A549 treated with AZD2906 at 1 μM for 4 hours (cell line): ENCODE measurements at places on chromosomes 16 and 17. TPM values are rescaled to one million over a fixed set of nuclear protein-coding genes. Genes with fewer than 3 reads are reported as not detected.

Gene TEKT3
- total RNA-seq, result 0.10 to 0.41 TPM (median 0.15 TPM) in 4 of 5 replicates, not detected in the other

Gene CIBAR2
- not detected in 5 replicates for total RNA-seq

Gene TAT
- 0.03 to 0.15 TPM (median 0.05 TPM) in 4 of 5 replicates, not detected in the other for total RNA-seq

Gene NT5C
- total RNA-seq, result 80.5 to 130 TPM (median 129 TPM) in 5 replicates

Gene DHRS7B
- 18.3 to 20.5 TPM (median 19.4 TPM) in 5 replicates for total RNA-seq

Gene YPEL3
- total RNA-seq, result 4.3 to 9.4 TPM (median 8.6 TPM) in 5 replicates

Gene HS3ST3A1
- 0.17 to 0.61 TPM (median 0.49 TPM) in 5 replicates for total RNA-seq

Gene TK2
- total RNA-seq, result 17.7 to 21.1 TPM (median 18.7 TPM) in 5 replicates

Gene PDILT
- not detected in 5 replicates for total RNA-seq

Gene TMEM235
- total RNA-seq, result not detected in 5 replicates

Gene KRTAP9-8
- not detected in 5 replicates for total RNA-seq

Gene BEAN1
- 5.0 to 6.7 TPM (median 5.7 TPM) in 5 replicates for total RNA-seq

Gene NPW
- total RNA-seq, result 0.65 to 1.4 TPM (median 0.88 TPM) in 5 replicates

Gene PIK3R6
- not detected in 5 replicates for total RNA-seq

Gene RNF112
- 0.14 to 0.67 TPM (median 0.51 TPM) in 5 replicates for total RNA-seq

Gene TEX14
- 0.22 to 0.33 TPM (median 0.32 TPM) in 5 replicates for total RNA-seq

Gene ODAD4
- total RNA-seq, result 1.1 to 1.6 TPM (median 1.2 TPM) in 5 replicates

Gene KCNG4
- not detected in 5 replicates for total RNA-seq

Gene PRSS8
- 1.2 to 1.8 TPM (median 1.4 TPM) in 5 replicates for total RNA-seq

Gene KRTAP17-1
- total RNA-seq, result not detected in 5 replicates

Gene RND2
- 0.13 to 0.27 TPM (median 0.14 TPM) in 5 replicates for total RNA-seq

Gene AATF
- 102 to 123 TPM (median 107 TPM) in 5 replicates for total RNA-seq

Gene NKD1
- total RNA-seq, result 0.20 to 0.65 TPM (median 0.30 TPM) in 5 replicates

Gene RPA1
- 56.9 to 77.7 TPM (median 69.1 TPM) in 5 replicates for total RNA-seq

Gene CACNG1
- 0.07 to 0.25 TPM (median 0.17 TPM) in 5 replicates for total RNA-seq

Gene KRT23
- 0.08 to 0.14 TPM (median 0.10 TPM) in 4 of 5 replicates, not detected in the other for total RNA-seq

Gene C17orf113
- total RNA-seq, result 0.55 to 0.85 TPM (median 0.81 TPM) in 5 replicates

Gene SCN4A
- 0.02 to 0.13 TPM (median 0.03 TPM) in 5 replicates for total RNA-seq

Gene CRHR1
- total RNA-seq, result 0.09 to 0.28 TPM (median 0.12 TPM) in 5 replicates

Gene C16orf86
- total RNA-seq, result 0.08 to 0.15 TPM (median 0.12 TPM) in 4 of 5 replicates, not detected in the other

Gene ASGR1
- 0.82 to 1.4 TPM (median 1.2 TPM) in 5 replicates for total RNA-seq

Gene CPNE7
- total RNA-seq, result 56.4 to 90.3 TPM (median 78.6 TPM) in 5 replicates

Gene PTX4
- 0.03 TPM in 1 of 5 replicates, not detected in the others for total RNA-seq

Gene KRTAP2-3
- 0.18 TPM in 1 of 5 replicates, not detected in the others for total RNA-seq

Gene TSNAXIP1
- 0.21 to 0.63 TPM (median 0.44 TPM) in 5 replicates for total RNA-seq

Gene TBC1D28
- total RNA-seq, result not detected in 5 replicates

Gene SLC5A2
- 0.20 to 0.40 TPM (median 0.23 TPM) in 5 replicates for total RNA-seq

Gene FNDC8
- total RNA-seq, result 0.07 TPM in 2 of 5 replicates, not detected in the others

Gene ADAM11
- 1.8 to 2.6 TPM (median 1.9 TPM) in 5 replicates for total RNA-seq
